ENCODE measurements at places on chromosomes 12 and 14.

- DNase-seq, result no peak
Measured at GRCh38 chr14:44759277-44759676, 202.5 kb downstream of the KLHL28 start.

- DNase-seq, result peak; percentile 31
Measured at GRCh38 chr14:80587096-80587724, 354.3 kb downstream of the CEP128 start.

DNA sequence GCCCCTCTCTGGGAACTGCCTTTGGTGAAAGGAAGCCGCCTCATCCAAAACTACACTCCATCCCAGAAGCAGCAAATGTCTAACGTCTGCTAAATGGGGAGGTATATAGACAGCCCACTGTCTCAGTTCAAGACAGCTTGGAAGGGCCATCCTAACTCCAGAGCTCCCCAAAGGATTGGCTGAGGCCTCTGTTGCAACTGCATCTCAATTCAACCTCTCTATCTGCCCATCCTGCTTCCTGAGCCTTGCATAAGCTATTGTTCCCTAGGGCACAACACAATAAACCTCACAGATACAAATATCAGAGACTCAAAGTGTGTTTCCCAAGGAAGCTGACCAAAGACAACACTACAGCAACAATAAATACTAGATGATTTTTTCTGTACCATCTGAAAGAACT, 495.2 kb upstream of the SOX5 start:
- no peak for DNase-seq

DNA sequence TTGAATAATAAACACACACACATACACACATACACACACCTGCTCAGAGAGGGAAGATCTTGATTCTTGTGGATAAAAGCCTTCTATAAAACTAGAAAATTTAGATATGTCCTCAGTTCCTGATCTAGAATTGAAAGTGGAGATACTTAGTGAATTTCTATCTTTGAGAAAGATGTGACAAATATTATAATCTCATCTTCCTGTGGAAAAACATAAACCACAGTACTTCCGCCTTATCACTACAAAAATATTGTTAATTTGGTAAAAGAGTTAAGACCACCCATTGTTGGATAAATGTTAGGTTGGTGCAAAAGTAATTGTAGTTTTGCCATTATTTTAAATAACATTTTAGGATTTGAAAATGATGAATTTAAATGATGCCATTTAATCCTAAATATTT, at the start of gene KLRK1:
Gene KLRK1 (minus strand): TSS at position 138 of the 400 bp plus-strand sequence. CDS start 1,231 bp downstream, outside the sequence.
- no peak for DNase-seq
